ENCODE measurements at places on chromosomes 7 and 10.

DNA sequence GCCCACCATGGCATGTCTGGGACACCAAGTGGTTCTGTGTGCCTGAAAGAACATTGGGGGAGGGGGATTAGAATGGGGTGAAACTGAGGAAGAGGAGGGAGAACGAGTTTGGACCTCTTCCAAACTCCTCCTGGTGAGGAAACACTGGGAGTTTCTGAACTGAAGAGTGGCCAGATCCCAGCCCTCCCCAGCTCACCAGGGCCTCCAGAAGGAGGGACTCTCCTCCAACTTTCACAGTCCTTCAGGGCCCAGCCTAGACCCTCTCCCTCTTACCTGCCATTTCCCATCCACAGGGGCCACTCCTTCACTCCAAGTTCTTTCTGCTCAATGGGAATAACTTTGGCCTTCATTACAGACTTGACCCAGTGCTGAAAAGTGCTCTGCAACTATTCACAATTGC, 132.0 kb upstream of the FOXK1 start:
- no peak for DNase-seq

DNA sequence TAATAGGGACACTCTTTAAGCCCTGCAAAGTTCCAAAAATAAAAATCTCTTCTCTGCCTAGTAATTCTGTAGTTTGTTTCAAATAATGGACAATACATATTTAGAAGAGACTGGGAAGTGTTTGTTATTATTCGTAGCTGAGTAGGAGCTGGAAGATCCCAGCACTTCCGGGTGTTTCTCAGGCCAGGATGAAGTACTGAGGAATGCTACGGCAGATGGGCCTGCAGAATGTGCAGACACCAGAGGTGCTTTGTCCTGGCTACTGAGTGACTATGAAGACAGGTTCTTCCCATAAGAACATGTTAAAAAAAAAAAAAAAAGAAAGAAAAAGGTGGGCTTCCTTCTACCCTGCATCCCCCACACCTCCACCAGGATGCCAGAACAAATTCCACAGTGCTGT, 36.1 kb downstream of the ETV1 start:
- no peak for DNase-seq

DNA sequence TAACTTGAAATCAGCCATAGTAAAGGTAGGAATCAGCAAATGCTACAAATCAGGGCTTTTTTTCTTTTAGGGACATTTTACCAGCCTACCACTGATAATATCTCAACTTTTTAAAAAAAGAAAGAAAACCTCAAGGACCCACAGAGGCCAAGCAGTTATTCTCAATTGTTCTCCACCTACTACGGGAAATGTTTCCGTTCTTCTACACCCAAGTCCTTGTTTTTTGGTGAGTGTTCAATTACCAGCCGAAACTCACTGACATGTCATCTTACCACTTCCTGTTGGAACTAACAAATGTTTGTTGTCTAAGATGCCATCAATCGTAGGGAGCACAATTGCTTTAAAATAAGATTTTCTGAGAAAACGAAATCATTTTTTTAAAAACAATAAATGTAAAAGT, 50.2 kb upstream of the CDK1 start:
- DNase-seq, result no peak

GRCh38 chr7:116527521-116527920, 2.7 kb downstream of the CAV1 start:
- no peak for DNase-seq

- no peak for DNase-seq
Observed at GRCh38 chr7:31123321-31123720, 71.2 kb downstream of the ADCYAP1R1 start.

DNA sequence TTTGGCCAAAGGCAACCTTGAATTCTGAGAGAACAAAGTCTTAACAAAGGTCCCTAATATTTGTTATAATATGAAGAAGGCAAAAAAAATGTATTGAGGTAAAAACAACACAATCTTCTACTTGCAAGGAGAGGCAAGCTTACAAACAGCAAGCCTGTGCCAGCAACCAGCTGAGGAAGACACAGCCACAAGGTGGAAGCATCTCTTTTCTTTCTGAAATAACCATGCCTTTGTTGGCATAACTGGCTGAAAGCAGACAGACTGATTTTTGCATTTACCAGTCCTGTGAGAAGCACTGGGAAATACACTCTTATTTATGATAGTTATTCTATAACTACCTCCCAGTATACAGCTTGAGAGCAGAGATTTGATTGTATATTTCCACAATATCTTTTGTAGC, 292.0 kb downstream of the PHTF2 start:
- DNase-seq, result no peak

GRCh38 chr10:29807163-29807806, 172.5 kb upstream of the SVIL start:
- DNase-seq, result no peak

DNA sequence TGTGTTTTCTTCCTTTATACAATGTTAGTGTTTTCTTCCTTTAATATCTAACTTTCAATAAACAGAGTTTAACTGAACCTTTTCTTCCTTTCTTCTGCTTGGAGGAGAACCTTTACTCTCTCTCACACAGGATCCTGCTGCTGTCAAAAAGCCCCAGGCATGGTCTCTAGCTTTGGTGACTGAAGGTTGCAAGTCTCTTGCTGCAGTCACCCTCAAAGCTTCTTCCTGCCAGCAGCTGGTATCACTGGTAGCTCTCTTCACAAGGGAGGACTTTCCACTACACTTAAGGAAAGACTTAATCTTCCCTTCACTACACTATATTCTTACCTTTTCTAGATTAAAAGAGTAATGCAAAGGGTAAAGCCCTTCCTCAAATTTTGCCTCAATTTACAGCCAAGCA, 153.4 kb downstream of the SGMS1 start:
- no peak for DNase-seq

- DNase-seq, result no peak
Observed at GRCh38 chr7:108468246-108468645, 12.0 kb upstream of the NRCAM start.

GRCh38 chr10:4639960-4640359, 186.0 kb upstream of the AKR1E2 start:
- DNase-seq, result no peak

GRCh38 chr10:113228530-113228929, 278.5 kb downstream of the TCF7L2 start:
- DNase-seq, result peak; percentile 3

GRCh38 chr10:108439397-108439796, 1274.9 kb upstream of the SORCS1 start:
- DNase-seq, result no peak

GRCh38 chr10:117511601-117512390, 30.8 kb upstream of the EMX2 start:
- no peak for DNase-seq

- no peak for DNase-seq
Observed at GRCh38 chr7:119397156-119397555, 875.8 kb upstream of the KCND2 start.

GRCh38 chr7:116328161-116328560, 117.8 kb downstream of the TES start:
- DNase-seq, result no peak

- DNase-seq, result no peak
Observed at GRCh38 chr7:139127648-139128047, 18.1 kb upstream of the ZC3HAV1 start.

- DNase-seq, result no peak
Observed at GRCh38 chr7:140456551-140457051, 22.7 kb downstream of the MKRN1 start.

- no peak for DNase-seq
Observed at GRCh38 chr10:75497997-75498883, 66.8 kb downstream of the LRMDA start.

GRCh38 chr10:6171881-6172695, 30.6 kb upstream of the PFKFB3 start:
- peak; percentile 51 for DNase-seq
